ENCODE measurements at places on chromosomes 7 and 10. TPM values are rescaled to one million over a fixed set of nuclear protein-coding genes. Genes with fewer than 3 reads are reported as not detected.

Gene SH2B2
- total RNA-seq = 2.6 TPM

Gene ITGA8
- not detected for total RNA-seq

Gene PRSS37
- total RNA-seq = not detected

Gene CYP3A5
- total RNA-seq = 2.5 TPM

Gene HOXA6
- total RNA-seq = 1.8 TPM

Gene ENTPD1
- total RNA-seq = 0.02 TPM
